ENCODE measurements at places on chromosomes 1 and 21. TPM values are rescaled to one million over a fixed set of nuclear protein-coding genes. Genes with fewer than 3 reads are reported as not detected.

The NR1I3 gene
- total RNA-seq: not detected

The ZNF648 gene
- 0.23 TPM for total RNA-seq

DNA sequence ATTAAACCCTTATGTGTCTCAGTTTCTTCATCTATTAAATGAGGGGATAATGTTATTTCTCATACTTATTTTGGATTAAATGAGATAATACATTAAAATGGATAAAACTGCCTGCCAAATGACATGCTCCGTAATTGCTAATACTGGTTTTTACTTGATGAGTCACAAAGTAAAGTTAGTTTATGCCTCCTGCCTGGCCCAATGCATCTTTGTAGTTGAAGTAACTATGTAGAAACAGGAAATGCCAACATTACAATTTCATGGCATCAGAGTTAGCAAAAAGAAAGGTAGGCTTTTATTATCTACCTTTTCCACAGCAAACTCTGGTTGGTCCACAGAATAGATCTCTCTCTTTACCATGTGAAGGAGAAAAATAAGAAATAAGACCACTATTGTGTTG lies 214.5 kb downstream of the TBX15 start:
- DNase-seq: no peak

- no peak for DNase-seq
These were observed 284.6 kb upstream of the DPYD start for GRCh38 chr1:98205291-98206017.

- DNase-seq: no peak
These were observed 145.1 kb upstream of the MAGI3 start for GRCh38 chr1:113245252-113245651.

DNA sequence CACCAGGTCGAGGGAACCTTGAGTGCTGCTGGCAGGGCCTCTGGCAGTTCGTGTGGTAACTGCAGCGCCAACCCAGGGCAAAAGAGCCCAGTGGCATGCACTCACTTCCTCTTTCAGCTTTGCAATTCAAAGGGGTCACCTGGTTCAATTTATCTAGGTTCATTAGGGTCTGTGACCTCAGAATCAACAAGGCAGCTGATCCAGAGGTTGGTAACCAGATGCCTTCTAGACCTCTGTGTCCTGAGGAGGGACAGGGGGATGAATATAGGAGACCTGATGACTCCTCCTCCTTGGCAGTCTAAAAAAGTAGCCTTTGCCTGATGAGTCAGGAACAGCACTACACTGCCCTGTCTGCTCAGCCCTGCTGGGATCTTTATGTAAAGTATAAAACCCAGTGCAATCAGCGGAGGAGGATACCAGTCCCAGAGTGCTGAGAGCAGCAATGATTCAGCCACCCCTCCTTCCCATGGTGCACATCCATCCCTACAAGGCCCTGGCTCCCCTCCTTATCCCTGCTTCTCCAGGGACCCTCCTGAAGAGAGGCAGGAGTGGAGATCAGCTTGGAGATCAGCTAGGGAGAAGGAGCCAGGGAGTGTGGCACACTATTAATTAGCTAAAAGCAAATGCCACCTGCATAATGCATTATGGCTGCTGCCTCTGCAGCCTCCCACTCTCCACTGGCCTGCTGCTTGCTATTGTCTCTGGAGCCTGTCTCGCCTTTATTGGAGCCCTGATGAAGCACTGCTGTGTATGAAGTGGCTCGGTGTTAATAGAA lies 11.2 kb upstream of the FMOD start:
- DNase-seq: no peak

Data from ureter (tissue), 1 donor.